ENCODE measurements at places on chromosomes 2 and 18.

DNA sequence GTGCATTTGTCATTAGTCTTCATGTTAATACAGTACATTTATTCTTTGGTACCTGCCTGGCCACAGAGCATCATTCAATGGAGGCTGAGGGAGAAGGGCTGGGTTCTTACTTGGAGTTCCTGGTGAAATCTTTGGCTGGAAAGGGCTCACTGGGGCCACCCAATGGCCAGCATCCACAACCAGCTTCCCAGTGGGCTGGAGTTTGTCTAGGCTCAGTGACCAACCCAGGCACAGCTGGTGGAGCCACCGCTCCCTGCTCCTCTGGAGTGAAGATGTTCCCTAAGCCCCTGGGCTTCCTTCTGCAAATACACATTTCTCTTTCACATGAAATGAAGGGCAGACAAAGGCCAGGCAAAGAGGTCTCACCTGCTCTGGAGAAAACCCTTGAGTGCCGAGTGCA is 34.4 kb downstream of the EHD3 start:
- DNase-seq, result no peak

- DNase-seq, result no peak
Measured at GRCh38 chr2:237702441-237703391, 75.3 kb downstream of the LRRFIP1 start.

GRCh38 chr2:139835101-139835500 is 1054.9 kb upstream of the NXPH2 start:
- no peak for DNase-seq

GRCh38 chr18:58937071-58937886 is 72.6 kb downstream of the ZNF532 start:
- DNase-seq, result no peak

GRCh38 chr2:5690286-5690685 is 1.9 kb upstream of the SOX11 start:
- DNase-seq, result no peak

DNA sequence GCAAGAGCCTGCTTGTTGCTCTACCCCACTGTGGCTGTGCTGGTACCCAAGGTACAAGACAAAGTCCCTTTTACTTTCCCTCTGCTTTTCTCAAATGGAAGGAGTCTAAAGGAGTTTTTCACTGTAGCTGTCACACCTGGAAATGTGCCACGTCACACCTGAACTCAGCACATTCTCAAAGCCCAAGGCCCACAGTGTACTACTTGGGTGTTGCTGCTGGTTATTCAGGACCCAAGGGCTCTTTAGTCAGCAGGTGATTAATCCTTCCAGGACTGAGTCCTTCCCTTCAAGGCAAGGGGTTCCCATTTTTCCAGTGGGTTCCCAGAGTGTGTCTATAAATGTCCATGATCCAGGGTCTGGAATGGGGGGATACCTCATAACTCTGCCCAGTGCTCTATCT is 63.2 kb upstream of the STK39 start:
- DNase-seq, result no peak

GRCh38 chr2:241110607-241111439 is 8.7 kb upstream of the MTERF4 start:
- DNase-seq, result no peak

DNA sequence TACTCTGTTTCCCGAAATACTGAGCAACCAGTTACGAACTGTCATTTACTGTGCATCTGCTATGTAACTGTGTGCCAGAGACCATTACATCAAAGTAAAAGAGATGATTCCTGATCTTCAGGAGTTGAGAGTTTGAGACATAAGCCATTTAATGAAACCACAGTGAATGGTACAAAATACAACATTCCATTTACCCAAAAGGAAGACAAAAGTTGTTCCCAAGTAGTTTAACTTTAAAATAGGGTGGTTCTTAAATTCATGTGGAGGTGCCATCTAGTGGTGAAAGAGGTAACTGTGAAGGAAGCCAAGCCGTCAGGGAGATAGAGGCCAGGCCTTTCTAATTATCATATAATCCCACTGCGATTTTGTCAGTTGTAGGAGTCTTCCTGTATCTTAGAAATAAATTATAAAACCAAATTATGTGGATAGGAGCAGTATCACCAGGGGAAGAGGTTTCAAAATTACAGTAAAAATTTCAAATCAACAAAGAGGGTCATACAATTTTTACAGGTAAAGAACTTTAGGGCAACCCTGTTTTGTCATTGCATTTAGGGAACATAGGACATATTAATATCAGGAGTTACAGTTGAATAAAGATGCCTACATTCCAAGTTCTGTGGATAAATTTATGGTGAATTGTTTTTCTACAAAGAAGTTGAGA is 67.7 kb downstream of the EPAS1 start:
- peak; percentile 30 for DNase-seq

GRCh38 chr2:204510709-204511420 is 34.4 kb upstream of the PARD3B start:
- DNase-seq, result no peak

GRCh38 chr2:122748552-122749011 is 993.1 kb downstream of the TSN start:
- no peak for DNase-seq

GRCh38 chr2:181900007-181900651 is 8.6 kb downstream of the ITPRID2 start:
- no peak for DNase-seq
